ENCODE measurements at places on chromosomes 5 and 9. TPM values are rescaled to one million over a fixed set of nuclear protein-coding genes. Genes with fewer than 3 reads are reported as not detected.

GRCh38 chr5:123520677-123521247, 8.8 kb downstream of the CSNK1G3 start:
- DNase-seq: no peak

DNA sequence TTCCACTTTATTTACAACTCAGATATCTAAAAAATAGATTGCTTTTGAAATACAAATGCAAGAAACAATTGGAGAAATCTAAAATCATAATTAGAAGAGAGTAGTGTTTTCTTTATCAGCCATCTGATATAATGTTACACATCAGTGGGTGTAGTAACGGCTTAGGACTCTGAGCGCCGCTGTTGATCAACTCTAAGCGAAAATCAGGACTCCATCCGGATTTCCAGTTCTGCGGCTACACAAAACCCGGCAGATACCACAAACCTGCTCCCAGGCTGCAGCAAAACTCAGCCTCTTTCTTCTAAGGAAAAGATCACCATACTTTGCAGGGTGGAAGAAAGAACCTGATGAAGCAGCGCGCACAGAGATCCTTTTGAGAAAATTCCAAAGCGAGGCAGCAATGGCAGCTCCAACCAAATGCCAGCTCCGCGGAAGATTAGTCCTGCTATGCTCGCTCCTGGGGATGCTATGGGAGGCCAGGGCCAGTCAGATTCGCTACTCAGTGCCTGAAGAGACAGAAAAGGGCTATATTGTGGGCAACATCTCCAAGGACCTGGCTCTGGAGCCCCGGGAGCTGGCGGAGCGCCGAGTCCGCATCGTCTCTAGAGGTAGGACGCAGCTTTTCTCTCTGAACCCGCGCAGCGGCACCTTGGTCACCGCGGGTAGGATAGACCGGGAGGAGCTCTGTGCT, at the start of gene PCDHGA9:
Gene PCDHGA9 (plus strand): TSS at position 226 of the 691 bp plus-strand sequence. CDS start 175 bp downstream, at position 401.
- peak; percentile 30 for DNase-seq

DNA sequence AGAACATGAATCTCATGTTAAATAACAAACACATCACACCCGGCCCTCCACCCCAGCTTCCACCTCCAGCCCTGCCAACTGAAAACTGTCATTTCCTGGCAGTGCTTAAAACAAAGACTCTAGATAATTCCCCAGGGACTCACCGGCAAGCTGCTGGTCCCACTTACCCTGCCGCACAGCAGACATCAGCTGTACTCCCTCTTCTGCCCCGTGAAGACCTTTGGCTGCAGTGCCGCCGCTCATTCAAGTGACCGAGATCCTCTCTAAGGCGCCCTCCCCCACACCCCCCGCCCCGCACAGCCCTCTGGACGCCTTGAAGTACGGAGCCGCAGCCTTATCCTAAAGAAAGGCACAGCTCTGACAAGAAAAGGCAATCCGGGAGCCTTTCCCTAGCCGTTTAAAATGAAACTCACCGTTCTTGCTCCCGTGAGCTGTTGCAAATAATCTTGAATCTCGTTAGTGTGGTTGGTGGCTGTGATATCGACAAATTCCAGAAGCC, 434 bp downstream of the GLRX start:
- DNase-seq: peak; percentile 43

DNA sequence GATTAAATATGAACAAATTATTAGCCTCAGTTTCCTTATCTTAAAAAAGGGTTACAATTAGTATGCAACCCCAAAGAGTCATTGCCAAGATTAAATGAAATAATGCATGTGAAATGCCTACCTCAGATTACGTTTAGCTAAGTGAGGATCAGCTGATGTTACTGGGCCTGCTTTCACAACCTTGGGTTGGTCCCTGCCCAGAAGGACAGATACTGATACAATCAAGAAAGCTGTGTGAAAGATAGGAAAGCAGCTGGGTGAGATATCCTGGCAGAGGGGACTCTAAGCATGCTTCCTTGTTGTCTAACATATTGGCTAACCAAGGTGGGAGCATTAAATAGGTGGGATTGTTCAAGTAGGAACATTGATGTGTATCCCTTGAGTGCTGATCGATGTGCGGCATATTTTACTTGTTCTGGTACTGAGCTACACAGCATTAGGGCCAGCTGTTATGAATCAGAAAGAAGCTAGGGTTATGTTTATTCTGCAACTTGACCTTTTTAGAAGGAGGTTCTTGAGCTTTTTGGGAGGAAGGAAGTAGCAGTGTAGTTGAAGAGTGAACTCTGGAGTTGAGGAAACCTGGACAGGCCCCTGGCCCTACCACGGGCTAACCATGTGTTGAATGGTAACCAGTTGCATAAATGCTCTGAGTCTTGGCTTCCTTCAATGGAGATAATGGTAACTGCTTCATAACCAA, 28.9 kb downstream of the SNX24 start:
- no peak for DNase-seq

DNA sequence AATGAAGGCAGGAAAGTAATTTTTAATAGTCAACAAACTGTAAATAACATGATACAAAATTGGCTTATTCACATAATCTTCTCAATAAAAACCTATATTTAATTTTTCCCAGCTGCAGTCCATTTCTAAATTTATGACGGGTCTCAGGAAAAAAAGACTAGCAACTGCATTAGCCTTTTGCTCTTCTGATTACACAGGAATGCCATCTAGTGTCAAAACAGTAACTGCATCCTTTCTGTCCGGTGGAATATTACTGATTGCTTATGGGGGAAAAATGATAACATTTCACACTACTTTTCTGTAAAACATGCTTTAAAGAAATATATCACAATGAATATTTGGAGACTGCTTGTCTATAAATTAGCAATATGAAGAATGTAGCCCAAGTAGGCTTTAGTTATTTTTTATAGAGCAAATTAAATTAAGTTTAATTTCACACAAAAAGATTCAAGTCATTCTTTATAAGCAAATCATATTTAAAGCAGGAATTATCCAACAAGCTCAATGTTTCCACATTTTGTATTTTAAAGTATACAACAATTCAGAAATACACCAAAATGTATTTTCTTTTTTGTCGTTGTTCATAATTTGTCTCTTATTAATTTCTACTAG, 534.7 kb downstream of the CDH10 start:
- no peak for DNase-seq

DNA sequence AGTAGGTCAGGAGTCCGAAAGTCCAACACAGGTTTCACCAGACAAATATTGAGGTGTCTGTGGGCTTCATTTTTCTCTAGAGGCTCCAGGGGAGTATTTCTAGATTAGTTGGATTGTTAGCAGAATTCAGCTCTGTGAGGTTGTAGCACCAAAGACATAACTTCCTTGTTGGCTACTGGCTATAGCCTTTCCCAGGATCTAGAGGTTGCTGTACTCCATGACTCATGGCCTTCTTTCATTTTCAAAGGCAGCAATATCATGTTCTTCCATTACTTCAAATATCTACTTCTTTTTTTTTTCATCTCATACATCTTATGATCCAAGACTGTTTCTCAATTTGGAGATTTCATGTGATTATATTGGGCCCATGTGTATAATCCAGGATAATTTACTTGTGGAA, 404.0 kb upstream of the FAM174A start:
- no peak for DNase-seq

GRCh38 chr5:159489779-159490178, 159.5 kb upstream of the IL12B start:
- DNase-seq: no peak

GRCh38 chr5:65566505-65566904, 3.4 kb downstream of the PPWD1 start:
- no peak for DNase-seq

DNA sequence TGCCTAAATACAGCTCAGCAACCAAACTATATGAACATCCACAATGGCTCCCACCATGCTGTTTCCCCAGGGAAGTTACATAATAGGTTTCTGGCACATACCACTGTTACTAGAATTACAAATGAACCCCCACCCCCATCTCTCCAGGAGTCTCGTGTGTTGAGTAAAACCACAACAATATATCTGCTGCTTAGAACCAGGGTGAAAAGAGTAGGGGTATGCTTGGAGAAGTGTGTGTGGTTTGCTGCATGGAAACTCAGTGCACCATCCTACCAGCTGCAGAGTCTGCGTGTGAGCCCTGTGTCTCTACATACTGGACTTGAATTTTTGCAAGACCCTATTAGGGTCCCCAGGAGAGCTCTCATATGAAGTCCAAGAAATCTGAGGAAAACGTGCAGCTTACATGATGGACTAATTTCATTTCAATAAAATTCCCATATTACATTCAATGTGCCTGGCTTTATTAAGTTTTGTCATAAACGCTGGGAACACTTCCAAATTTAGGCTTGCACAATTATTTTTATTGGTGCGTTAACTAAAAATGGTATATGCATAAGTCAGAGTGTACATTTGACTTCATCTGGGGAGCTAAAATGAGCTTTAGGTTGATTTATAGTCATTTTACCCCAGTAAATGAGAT, 104.5 kb upstream of the NFIB start:
- DNase-seq: no peak

DNA sequence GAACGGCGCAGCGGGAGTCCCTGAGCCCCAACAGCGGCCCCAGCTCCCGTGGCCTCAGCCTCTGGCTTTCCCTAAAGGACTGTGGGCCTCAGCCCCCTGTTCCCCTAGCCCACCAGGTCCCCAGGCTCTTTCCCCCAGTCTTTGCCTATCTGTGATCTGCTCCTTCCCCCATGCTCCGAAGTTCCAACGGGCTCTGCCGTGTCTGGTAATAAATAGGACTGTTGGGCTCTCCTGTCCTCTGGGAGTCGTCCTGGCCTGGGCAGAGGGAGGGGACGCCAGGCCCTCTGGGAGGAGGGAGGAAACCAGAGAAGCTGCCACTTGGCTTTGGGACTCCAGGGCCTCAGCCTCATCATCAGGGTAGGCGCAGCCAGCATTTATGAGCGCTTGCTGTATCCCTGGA, 28.1 kb downstream of the ADGRD2 start:
- no peak for DNase-seq

- DNase-seq: no peak
Observed at GRCh38 chr5:179991106-179991505, 80.5 kb downstream of the RNF130 start.

DNA sequence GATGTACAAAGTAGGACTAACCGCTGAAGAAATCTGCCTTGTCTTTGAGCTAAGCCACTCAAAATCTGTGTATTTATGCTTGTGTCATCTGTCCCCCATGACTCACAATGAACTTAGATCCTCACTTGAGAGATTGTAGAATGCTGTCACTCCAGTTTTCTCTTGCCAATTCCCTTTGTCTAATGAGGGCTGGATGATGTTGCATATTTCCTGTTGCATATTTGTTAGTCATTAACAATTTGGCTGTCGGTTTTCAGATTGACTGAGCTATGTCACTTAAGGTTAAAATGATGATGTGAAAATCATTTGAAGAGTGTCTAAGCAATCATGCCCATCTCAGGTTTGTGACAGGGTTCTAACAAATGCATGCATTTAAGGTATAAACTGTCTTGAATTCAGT, 481.7 kb downstream of the CDH10 start:
- DNase-seq: no peak

DNA sequence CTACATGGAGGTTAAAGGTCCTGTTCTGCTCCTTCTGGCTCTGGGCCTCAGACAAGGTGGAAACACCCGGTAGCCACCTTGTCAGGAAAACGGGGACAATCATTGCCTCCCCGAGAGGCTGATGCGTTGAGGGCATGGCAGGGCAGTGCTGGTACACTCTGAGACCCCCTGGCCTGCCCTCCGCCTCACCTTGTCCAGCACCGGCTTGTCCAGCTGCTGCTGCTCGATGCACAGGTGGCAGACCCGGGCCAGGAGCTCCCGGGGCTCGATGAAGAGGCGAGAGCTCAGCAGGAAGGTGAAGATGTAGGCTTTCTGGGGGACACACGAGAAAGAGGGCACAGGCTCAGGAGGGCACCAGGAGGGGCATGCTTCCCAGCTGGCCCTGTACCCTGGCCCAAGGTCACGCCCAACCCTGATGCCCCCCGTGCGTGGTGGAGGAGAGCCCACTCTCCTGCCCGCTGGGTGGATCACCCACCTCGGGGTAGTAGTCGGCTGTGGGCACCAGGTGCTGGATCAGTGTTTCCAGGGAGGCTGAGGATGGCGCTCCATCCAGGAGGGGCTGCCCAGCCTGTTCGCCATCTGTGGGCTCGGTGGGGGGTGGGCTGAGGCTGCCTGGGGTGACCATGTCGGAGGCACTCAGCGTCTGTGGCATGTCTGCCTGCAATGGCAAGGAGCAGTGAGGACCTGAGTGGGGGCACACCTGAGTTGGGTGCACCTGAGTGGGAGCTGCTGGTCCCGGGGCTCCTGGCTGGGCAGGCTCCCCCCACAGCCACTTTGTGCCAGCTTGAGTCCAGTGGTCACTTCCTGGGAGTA, 66.0 kb upstream of the RNF130 start:
- DNase-seq: no peak

- DNase-seq: no peak
Observed at GRCh38 chr9:95383185-95383676, 65.7 kb upstream of the FANCC start.

DNA sequence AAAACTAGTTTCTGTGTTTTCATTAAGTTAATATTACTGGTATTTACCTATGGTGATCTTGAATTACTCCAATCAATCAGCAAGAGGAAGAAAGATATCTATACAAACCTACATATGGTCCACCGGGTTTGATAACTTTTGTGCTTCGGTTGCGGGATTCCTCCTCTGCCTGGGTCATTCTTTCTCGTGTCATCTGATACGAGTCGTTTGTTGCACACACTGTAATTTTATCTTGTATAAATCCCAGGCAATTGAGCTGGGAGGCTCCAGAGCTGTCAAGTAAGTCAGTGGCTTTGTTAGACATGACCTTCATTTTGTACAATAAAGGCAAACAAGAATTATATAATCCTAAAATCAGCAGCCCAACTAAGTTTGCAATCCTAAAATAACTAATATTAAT, 48.0 kb downstream of the ELL2 start:
- no peak for DNase-seq

DNA sequence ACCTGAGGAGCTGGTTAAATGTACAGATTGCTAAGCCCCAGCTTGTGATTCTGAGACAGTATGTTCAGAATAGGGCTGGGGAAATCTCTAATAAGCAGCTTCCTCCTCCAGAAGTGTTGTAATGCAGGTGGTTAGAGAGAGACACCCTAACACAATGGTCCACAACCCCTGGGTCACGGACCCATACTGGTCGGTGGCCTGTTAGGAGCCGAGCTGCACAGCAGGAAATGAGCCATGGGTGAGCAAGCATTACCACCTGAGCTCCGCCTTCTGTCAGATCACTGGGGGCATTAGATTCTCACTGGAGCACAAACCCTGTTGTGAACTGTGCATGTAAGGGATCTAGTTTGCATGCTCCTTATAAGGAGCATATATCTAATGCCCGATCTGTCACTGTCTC, 61.8 kb downstream of the SLC36A1 start:
- DNase-seq: no peak

DNA sequence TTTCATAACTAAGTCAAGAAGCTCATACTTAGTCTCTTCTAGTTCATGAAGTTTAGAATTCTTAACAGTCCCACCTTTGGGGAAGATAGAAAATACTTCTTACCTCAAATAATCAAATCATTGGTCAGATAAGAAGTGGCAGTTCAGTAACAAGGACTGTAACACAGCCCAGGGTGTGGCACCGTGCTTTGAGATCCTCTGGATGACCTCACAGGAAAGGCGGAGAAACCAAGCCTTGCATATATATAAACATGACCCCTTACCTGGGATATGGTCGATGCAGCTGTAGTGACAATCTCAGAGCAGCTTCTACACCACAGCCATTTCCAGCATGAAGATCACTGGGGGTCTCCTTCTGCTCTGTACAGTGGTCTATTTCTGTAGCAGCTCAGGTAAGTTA, at the start of gene SPINK7:
Gene SPINK7 (plus strand): TSS at position 271 of the 400 bp plus-strand sequence. CDS start 61 bp downstream, at position 332.
- DNase-seq: no peak

GRCh38 chr5:82975812-82976211, 101.4 kb downstream of the TMEM167A start:
- no peak for DNase-seq

Gene PCDHB16
- polyA plus RNA-seq: not detected

Gene TAS2R1
- not detected for polyA plus RNA-seq

Gene NDFIP1
- 34.7 TPM for polyA plus RNA-seq

Gene GLRA1
- not detected for polyA plus RNA-seq

Gene INSYN2B
- 0.40 TPM for polyA plus RNA-seq

Gene IL11RA
- polyA plus RNA-seq: 2.9 TPM
